SJSA1 (cell line): ENCODE measurements at places on chromosomes 7 and 10. TPM values are rescaled to one million over a fixed set of nuclear protein-coding genes. Genes with fewer than 3 reads are reported as not detected.
A peak's percentile ranks its signal among the peaks of the same experiment; 100 is the strongest.

DNA sequence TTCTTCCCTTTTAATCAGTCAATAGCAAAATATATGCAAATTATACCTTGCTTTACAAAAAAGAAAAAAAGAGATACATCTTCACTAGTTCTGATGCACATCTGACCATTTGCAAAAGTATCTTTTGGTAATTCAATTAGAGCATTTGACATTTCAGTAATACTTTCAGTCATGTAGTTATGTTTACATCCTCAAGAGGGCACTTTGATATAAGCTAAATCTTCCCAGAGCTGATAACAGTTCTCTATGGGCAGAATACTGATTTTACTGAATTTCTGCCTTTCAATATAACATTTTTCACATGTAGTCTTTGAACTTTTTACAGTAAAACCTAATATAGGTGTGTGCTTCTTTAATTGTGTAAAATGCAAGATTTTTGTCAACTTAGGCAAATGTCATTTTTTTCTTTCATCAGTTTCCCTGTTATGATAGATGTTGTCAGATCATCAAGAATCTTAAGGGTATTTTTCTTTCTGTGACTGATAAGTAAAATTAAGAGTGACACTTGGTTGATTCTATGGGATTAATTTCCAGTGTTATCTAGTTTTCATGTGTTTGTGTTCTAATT lies 703.5 kb upstream of the SEMA3D start:
- DNase-seq = peak; percentile 21

GRCh38 chr10:63464402-63465292 lies 1.1 kb downstream of the JMJD1C start:
- no peak for DNase-seq

- DNase-seq = no peak
Measured at GRCh38 chr10:44926751-44927351, 15.7 kb downstream of the TMEM72 start.

DNA sequence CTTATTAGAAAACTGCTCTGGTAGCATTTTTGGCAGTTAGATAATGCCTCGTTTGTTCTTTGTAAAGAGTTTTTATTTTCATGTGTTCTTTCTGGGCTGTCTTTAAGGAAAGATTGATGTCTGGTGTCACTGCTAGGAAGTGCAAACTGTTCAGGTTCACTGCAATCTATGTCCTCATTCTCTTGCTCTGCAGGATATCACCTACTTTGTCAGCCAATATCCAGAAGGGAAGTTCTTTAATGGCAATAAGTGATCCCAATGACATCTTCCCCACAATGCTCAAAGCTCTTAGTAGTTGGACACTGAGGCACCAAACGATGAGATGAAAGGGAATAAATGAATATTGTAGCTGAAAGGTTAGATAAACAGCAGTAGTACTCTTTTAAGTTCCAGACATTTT lies 115.1 kb downstream of the AGMO start:
- DNase-seq = no peak

DNA sequence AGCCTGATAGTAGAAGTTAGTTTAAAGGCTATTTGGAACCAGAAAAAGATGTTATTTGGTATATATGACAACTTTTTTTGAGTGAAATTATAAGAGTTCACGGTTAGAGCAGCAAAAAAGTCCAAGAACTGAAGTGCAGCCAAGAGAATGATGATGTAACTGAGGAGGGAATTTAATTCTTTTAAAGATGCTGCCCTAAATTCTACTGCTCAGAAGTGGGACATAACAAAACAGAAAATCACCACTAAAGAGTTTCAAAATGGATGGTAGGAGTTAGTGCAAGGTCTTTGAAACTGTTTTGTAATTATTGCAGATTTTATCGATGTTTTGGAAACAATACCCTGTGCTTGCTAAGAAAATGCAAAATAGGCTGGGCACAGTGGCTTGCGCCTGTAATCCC lies 6.5 kb downstream of the SAMD8 start:
- DNase-seq = no peak

Gene GARIN1A
- 0.68 TPM in 1 of 2 replicates, not detected in the other for total RNA-seq
